ENCODE measurements at places on chromosomes 4 and X.

DNA sequence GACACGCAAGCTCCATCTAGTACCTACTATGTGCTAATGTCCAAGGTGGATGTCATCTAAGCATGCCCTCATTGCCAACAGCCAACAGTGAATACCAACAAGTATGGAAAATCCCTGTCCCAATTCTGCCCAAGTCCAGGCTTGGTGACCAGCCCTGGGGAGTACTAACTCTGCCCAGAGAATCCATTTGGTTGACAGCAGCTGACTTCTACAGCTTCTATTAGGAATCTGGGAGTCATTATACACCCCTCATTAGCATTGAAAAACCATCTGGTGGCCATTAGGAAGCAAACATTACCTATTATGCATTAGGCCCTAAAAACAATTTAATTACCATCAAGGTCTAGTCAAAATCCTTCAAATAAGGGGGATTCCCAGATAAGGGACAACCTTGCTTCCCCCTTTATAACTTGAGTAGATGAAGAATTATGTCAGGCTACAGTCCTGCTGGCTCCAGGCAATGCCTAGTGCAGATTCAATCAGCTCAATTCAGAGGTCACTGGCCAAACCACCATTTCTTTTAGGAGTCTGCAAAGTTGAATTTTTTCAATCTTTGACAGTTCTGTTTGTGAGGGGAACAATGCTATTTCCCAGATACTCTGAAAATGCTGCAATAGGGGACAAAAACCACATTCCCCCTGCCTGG lies 228.0 kb upstream of the LDB2 start:
- no peak for DNase-seq

DNA sequence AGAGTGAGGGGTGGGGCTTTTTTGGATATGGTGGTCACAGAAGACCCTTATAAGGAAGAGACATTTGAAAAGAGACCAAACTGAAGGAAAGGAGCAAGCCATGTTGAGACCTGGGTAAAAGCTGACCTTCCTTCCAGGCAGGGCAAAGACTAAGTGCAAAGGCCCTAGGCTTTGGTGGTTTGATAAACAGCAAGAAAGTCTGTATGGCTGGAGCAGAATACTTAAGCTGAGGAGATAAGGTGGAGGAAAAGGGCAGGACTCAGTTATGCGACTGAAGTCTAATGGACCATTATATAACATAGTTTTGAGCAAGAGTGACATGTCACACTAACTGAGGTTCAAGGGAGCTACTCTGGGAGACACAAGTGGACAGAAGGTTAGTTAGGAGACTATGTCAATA lies 20.0 kb downstream of the SH3RF1 start:
- no peak for DNase-seq

GRCh38 chr4:94944726-94945125 lies 187.0 kb downstream of the BMPR1B start:
- DNase-seq: no peak

DNA sequence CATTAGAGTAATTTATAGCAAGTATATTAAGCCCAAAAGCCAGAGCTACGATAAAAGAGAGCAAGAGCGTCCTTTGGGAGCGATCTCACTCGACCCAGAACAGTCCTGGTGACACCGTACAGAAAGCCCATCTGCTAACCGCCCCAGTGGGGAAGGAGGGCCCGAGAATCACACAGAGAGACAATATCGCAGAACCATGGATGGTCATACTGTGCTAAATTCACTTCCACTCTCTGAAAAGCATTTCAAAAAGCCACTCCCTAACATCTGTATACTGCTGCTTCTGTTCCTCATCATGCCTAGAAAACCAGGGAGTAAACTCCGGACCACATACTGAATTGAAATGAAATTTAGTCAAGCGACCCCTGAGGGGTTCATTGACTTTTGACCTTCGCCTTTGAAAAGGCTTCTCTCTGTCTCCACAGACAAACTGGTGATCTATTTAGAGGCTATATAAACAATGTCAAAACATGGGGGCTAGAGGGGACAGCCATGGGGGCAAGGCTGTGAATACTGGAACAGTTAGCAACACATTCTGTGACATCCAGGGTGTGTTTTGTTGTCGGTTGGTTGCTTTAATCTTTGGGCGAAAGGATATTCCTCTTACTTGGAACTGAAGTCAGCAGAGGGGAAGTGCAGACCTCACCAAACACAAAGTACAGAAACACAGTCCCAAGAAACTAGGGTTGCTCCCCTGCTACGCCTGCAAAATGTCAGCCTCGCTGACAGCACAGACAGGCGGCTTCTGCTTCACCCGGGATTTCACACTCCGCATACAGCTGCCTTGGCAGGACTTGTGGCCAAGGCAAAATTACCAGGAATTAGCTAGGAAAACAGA lies 129.0 kb upstream of the RASGEF1B start:
- DNase-seq: no peak

DNA sequence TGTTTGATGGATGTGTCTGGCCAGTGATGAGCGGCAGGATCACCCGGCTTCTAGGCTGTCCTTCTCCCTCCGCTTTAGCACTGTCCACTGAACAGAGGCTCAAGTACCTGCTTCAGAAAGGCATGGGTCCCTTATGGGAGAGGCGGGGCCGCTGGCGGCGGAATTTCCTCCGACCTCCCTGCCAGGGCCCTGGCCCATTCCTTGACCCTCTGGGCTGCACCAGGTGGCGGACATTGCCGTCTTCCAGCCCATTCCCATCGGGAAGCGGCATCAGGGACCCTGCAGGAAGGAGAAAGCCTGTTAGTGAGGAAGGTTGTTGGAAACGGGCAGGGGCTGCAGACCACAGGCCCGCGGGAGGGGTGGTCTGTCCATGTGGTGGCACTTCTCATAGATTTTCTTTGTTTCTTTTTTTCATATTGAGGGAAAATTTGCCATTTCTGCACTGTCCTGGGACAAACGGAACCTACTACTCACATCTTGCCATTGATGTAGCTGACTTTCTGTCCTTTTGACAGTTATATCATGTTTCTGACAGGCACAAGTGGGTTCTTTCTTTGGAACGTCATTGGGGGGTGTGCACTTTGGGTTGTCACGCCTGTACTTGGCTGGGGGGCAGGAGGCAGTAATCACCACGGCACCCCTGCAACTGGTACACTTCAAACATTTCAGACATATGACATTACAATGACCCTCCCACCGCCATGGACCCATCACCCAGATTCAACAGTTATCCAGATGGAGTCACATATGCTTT lies 6.1 kb downstream of the APLN start:
- no peak for DNase-seq

DNA sequence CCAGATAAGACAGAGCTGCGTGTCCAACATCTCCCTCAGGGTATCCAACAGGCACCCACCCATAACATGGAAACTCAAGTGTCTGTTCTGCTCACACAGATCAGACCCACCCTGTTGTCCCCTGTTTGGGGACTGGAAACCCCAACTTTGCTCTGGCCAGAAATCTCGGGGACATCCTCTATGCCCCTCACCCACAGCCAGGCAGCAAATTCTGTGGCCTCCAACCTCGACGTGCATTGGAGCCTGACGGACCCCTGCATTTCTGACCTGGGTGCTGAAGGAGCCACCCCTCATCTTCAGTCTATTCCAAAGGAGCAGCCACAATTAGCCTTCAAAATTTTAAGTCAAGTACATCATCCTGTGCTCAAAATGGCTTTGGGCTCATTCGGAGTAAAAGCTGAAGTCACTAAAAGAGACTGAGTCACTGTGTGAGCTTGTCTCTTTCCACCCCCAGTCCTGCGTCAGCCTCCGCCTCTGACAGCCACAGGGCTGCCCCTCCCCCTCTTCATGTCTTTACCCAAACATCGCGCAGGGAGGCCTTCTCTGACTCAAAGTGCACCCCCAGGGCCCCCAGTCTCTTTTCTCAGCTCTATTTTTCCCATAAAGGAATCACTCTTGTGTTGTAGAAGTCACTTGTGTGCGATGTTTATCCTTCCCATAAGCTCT lies 24.4 kb upstream of the PDE6B start:
- no peak for DNase-seq
